CD4-positive, CD25-positive, alpha-beta regulatory T cell (primary cell): ENCODE measurements at places on chromosomes 11 and 22. TPM values are rescaled to one million over a fixed set of nuclear protein-coding genes. Genes with fewer than 3 reads are reported as not detected.

DNA sequence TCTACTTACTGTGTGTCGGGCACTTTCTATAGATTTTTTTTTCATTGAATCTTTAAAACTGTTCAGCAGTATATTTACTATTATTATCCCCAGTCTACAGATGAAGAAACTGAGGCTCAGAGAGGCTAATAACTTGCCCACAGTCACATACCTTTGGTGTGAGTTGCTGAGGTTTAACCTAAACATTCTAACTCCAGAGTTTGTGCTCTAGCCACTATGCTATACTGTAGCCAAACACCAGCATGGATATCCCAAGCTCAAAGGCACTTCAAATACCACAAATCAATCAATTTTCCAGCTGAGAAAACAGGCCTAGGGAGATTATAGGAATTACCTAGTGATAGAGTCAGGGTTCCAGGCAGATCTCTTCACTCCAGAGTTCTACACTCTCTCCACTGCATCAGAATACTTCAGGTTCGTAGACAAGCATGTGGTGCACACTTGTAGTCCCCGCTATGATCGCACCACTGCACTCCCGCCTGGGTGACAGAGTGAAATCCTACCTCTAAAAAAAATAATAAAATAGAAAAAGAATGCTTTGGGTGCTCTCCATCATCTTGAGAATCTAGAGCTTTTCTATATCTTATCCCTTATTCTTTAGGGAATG, 20.4 kb upstream of the UPB1 start:
- DNase-seq, result no peak

- DNase-seq, result no peak
Measured at GRCh38 chr11:65498042-65498726, 661 bp upstream of the MALAT1 start.

GRCh38 chr22:50206599-50206998, 5.8 kb downstream of the SELENOO start:
- DNase-seq, result no peak

DNA sequence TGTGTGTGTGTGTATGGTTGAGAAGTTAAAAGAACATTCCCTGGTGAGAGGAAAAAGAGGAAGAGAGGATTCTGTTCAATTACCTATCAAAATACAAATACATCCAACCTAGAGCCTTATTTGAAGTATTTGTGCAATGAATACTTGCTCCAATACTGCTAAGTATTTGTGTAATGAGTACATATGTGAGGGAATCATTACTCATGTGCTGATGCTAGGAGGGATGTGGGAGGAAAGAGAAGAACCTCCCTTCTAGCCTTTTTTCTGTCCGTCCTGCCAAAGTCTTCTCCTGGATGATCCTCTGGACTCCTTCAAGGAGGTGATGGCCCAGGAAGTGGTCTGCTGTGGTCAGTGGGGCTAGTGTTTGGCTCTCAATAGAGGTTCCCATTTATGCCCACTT, 36.0 kb upstream of the ACCSL start:
- no peak for DNase-seq

Gene SPTBN2
- total RNA-seq, result 0.52 TPM

Gene TSGA10IP
- not detected for total RNA-seq

Gene CSRP3
- total RNA-seq, result not detected
